Gastrocnemius medialis (tissue), 4 donors: ENCODE measurements at places on chromosomes 16 and 17. TPM values are rescaled to one million over a fixed set of nuclear protein-coding genes. Genes with fewer than 3 reads are reported as not detected.
A peak's percentile ranks its signal among the peaks of the same experiment; 100 is the strongest.

The RTN4RL1 gene
- total RNA-seq, result 0.31 TPM

DNA sequence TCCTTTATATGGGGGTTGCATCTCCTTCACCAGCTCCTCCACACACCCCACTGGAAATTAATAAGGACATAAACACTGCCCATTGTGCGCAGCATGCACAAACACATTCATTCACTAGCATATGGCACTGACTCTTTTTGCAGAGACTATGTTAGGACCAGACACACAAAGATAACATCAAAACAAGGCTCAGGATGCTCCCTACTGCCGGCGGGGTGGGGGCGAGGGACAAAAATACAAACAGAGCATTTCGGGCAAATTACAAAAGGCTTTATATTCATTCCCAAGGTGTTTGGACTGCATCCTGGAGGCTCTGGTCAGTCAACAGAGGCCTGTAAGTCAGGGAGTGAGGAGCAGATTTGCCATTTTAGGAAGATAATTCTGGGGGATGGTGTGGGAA lies 299.7 kb downstream of the SLC39A11 start:
- no peak for DNase-seq

- no peak for DNase-seq
Observed at GRCh38 chr17:17892731-17893130, 55.9 kb upstream of the SREBF1 start.

- DNase-seq, result no peak
Observed at GRCh38 chr16:87048730-87049115, 268.5 kb downstream of the C16orf95 start.

DNA sequence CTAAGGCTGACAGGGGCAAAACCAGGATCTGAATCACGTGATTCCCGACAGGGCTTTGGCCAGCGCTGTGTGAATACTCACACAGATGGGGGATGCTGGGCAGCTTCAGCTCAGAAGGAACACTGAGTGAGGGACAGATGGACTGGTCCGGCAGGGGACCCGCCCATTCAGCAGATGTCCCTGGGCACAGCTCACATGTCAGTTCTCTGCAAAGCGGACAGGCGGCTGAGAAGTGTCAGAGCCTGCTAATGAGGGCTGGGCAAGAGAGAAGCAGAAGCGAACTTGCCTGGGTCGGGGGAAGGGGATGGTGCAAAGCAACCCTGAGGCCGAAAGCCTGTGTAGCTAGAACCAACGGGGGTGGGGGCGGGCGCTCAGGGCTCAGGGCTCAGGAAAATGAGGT lies 11.9 kb upstream of the GLIS2 start:
- no peak for DNase-seq

DNA sequence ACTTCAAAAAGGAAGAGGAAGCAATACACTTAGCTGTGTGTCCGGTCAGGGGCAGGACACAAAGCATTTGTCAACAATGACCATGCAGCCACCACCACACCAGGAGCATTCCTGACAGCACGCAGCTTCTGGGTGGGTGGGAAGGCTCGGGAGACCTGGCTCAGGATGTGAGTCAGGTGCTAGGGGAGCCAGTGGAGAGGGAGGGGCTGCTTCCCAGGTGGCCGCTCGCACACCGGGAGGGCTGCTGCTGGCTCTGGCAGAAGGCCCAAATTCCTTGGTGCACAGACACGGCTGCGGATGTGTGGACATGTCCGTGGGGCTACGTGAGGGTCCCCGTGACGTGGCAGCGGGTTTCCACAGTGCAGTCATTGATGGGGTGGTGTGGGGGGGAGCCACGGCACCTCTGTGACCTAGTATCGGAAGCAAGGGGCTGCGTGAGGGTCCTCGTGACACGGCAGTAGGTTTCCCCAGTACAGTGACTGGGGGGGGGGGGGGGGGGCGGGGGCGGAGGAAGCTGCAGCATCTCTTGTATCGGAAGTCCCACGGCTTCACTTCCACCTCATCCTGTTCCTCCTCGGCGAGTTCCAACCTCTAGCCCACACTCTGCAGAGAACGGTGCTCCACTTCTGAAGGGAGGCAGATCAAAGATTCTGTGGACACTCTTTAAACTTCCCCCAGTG lies 112.8 kb downstream of the ZNF778 start:
- DNase-seq, result peak; percentile 55

DNA sequence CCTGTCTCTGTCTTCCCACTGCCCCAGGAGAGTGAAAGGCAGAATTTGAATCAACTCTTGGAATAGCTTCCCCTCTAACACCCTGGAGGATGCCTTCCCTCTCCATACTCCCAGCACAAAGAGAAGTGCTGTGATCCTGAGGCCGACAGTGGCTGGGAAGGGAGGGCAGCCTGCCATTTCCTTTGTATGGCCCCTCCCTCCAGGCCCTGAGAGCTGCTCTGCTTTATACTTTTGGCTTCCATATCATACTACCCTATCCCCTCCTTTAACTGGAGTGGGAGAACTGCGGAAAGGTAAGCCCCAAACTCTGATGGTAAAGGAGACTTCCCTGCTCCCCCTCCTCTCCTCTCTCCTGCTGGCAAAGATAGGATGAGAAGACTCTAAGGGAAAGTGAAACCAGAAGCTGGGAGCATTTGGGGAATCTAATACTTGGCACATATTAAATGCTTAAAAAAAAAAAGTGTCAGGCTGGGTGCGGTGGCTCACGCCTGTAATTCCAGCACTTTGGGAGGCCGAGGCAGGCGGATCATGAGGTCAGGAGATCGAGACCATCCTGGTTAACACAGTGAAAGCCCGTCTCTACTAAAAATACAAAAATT lies 4.1 kb upstream of the MED24 start:
- no peak for DNase-seq

DNA sequence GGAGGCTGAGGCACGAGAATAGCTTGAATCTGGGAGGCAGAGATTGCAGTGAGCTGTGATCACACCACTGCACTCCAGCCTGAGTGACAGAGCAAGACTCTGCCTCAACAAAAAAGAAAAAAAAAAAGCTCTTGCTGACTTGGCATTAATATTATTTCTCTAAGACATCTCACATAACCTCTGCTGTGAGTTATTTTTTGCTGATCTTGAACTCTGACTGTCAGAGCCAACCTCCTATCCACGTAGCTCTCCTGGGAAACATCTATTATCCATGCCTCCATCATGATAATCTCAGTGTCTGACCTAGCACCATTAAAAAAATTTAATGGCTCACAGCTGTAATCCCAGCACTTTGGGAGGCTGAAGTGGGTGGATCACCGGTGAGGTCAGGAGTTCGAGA lies 12.7 kb upstream of the ULK2 start:
- no peak for DNase-seq

DNA sequence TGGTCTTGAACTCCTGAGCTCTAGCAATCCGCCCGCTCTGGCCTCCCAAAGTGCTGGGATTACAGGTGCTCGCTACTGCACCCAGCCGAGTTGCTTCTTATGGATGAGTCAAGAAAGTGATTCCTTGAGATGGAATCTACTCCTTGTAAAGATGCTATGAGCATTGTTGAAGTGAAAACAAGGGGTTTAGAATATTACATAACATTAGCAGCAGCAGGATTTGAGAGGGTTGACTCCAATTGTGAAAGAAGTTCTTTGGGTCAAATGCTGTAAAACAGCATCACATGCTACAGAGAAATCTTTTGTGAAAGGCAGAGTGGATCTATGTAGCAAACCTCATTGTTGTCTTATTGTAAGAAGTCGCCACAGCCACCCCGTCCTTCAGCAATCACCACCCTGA lies 72.7 kb downstream of the NT5M start:
- no peak for DNase-seq

The KRT15 gene
- total RNA-seq, result not detected

DNA sequence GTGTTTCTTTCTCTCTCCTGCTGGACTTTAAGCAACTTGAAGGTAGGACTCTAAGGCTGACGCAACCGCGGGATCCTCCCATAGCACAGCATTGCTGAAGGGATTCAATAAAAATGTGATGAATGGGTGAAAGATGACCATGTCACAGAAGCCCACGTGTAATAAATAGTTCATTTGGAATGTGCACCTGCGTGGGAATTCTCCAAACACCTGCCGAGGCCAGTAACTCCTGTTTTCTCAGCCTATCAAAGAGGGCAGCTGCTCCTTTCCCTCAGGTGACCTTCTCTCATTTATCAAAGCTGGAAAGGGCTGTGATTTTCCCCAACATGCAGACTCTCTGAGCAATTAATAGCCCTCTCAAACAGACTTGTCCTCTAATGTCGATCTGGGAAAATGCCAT lies 235.7 kb downstream of the STX8 start:
- no peak for DNase-seq

The SYT17 gene
- 0.87 TPM for total RNA-seq

GRCh38 chr17:50027881-50028735 lies 27.8 kb upstream of the ITGA3 start:
- DNase-seq, result no peak

GRCh38 chr17:16001226-16001897 lies 1.7 kb downstream of the TTC19 start:
- no peak for DNase-seq

The NKD1 gene
- total RNA-seq, result 0.15 TPM

- no peak for DNase-seq
Observed at GRCh38 chr17:70120425-70120824, 45.4 kb downstream of the KCNJ16 start.

The MAP3K3 gene
- 21.8 TPM for total RNA-seq

The SMTNL2 gene
- 588 TPM for total RNA-seq

- no peak for DNase-seq
Observed at GRCh38 chr17:1294157-1294717, 14.8 kb downstream of the TRARG1 start.

GRCh38 chr16:56611281-56611833 lies 3.0 kb downstream of the MT2A start:
- DNase-seq, result peak; percentile 98

GRCh38 chr17:6514371-6514770 lies 42.0 kb downstream of the PITPNM3 start:
- no peak for DNase-seq

- DNase-seq, result no peak
Observed at GRCh38 chr17:29237476-29238132, 9.1 kb upstream of the CRYBA1 start.

GRCh38 chr17:69906306-69906705 lies 168.7 kb upstream of the KCNJ16 start:
- no peak for DNase-seq
